ENCODE measurements at places on chromosomes 16 and 17.
A peak's percentile ranks its signal among the peaks of the same experiment; 100 is the strongest.

DNA sequence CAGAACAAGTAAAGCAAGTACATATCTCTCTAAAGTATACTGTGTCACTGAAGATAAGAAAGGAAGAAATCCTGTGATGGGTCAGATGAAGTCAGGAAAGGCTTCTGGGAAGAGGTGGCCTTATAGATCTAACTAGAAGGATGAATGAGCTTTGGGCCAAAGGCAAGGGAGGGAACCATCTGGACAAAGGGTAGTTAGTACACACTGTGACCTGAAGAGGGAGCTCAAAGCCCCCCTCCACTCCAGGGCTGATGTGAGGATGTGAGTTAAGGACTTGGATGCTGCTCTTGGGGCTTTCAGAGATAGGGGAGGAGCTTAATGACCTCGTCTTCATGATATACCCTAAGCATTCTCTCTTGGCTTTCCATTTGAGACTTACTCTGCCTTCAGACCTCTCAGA is 185.3 kb upstream of the CACNG3 start:
- DNase-seq = no peak

- DNase-seq = no peak
These were observed 24.7 kb downstream of the TMEM235 start for GRCh38 chr17:78255953-78256706.

DNA sequence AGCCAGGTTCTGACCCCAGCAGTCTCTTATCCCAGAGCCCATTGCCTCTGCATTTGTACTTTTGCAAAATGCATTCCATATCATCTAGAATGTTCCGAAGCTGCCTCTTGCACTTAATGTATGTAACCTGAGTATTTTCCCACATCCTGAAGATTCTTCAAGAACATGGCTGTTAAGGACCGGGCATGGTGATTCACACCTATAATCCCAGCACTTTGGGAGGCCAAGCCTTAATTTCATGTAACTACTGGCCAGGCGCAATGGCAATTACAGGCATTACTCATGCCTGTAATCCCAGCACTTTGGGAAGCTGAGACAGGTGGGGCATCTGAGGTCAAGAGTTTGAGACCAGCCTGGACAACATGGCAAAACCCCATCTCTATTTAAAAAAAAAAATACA is 31.7 kb upstream of the GAN start:
- no peak for DNase-seq

- peak; percentile 74 for DNase-seq
These were observed 18.5 kb upstream of the ALDH3A1 start for GRCh38 chr17:19766421-19767270.

GRCh38 chr16:82612263-82612662 is 14.5 kb upstream of the CDH13 start:
- DNase-seq = no peak
